ENCODE measurements at places on chromosomes 5 and 9.
A peak's percentile ranks its signal among the peaks of the same experiment; 100 is the strongest.

GRCh38 chr5:106766916-106767315 lies 903.8 kb downstream of the EFNA5 start:
- DNase-seq, result no peak

DNA sequence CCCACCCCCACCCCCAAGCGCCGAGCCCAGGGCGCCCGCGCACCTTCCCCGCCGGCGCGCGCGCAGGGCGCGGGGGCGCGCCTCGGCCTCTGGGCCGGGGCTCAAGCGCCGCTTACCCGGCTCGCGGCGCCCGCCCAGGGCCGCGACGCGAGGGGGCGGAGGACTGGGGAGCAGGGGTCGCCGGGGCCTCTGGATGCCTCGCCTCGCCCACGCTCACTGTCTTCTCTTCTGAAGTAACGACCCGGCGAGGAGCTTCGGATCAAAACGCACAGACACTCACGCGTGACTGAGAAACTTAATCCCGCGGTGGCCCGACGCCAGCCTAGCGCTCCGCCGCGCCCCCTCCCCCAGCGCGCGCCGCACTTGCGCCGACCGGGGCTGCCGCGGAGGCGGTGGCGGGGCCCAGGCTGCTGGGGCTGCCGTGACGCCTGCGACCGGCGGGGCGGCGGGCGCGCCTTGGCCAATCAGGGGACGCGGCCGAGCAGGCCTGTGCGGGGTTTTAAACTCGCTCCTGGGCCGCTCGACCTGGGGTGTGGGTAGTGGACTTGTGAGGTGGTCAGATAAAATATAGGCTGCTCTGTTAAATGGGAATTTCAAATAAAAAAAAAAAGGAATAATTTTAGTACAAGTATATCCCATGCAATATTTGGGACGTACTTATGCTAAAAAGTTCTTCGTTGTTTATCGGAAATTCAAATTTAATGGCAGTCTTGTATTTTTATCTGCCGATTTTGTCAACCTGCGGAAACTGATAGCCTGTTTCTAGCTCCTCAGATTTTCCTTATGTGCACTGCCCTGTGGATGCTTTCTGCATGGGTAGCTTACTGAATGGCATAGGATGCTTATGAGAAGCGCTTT lies at the start of gene MPDZ:
TSS of gene MPDZ (minus strand) at position 409 of the 858 bp plus-strand sequence. CDS start 29,377 bp downstream, outside the sequence.
- no peak for DNase-seq

DNA sequence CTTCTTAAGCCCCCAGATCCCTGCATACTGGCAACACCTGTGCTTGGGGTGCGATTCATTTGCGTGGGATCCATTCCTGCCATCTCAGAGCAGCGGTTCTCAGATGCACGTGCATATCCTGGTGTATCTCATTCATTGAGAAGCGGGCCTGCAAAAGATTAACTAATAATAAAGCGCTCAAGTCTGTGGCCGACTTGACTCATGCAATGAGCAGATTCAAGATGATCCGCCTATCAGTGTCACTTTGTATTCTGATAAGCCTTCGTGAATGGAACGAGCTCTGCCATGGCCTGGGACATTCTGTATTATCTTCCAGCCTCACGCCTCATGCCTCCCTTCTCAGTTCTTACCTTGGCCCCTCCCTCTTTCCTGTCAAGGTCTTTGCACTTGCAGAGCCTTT lies 22.3 kb downstream of the C1QTNF2 start:
- DNase-seq, result no peak

- DNase-seq, result no peak
Observed at GRCh38 chr5:111511831-111512374, 432 bp downstream of the STARD4 start.

- no peak for DNase-seq
Observed at GRCh38 chr9:85319936-85320656, 421.7 kb downstream of the AGTPBP1 start.

- no peak for DNase-seq
Observed at GRCh38 chr5:81283976-81284375, 17.4 kb upstream of the ZCCHC9 start.

DNA sequence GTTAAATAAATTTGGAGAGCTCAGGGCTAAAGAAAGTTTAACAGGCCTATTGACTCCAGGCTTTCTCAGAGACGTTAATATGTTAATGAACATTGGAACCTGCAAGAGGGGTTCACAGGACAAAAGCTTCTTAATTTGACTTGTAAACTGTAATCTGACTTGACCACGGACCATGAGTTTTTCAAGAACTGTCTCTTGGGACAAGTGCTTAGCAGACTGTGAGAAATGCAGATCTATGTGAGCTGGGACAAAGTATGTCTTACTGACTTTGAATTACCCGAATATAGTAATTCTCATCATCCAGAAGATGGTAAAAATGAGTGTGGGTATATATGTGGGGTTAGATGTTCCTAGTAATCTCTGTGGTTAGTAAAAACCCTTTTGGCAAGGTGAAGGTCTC lies 186.6 kb downstream of the ATP10B start:
- no peak for DNase-seq

DNA sequence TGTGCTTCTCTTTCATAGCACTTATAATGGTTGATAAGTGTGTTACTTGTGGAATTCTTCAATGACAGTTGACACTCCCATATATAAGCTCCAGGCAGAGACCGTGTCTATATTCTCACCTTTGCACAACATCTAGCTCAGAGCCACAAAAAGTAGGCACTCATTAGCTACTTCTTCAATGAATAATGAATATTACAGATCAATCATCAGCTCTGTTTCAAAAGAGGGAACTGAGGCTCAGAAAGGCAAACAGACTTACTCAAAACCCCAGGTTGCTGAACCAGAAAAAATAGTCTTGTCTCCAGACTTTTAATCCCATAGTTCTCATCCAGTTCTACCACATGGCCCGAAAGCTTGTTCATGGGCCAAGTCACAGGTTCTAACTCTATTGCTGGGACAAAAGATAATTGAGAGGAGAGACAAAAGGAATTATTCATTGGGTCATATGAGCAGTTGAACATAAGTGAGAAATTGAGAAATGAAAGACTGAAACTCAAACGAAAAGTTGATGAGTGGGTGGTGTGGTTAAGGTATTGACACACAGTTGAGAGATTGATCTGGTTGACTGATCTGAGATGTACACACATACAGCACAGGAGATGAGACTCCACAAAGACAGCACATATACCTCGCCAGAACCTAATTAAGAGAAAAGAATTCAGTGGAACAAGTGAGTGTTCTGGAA lies 381.6 kb downstream of the EFNA5 start:
- no peak for DNase-seq

DNA sequence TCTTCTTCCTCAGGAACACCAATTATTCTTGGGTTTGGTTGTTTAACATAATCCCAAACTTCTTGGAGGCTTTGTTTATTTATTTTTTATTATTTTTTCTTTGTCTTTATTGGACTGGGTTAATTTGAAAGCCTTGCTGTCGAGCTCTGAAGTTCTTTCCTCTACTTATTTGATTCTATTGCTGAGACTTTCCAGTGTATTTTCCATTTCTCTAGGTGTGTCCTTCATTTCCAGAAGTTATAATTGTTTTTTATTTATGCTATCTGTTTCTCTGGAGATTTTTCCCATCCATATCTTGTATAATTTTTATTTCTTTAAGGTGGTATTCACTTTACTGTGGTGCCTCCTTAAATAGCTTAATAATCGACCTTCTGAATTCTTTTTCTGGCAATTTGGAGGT lies 8.8 kb upstream of the RIOK2 start:
- no peak for DNase-seq

DNA sequence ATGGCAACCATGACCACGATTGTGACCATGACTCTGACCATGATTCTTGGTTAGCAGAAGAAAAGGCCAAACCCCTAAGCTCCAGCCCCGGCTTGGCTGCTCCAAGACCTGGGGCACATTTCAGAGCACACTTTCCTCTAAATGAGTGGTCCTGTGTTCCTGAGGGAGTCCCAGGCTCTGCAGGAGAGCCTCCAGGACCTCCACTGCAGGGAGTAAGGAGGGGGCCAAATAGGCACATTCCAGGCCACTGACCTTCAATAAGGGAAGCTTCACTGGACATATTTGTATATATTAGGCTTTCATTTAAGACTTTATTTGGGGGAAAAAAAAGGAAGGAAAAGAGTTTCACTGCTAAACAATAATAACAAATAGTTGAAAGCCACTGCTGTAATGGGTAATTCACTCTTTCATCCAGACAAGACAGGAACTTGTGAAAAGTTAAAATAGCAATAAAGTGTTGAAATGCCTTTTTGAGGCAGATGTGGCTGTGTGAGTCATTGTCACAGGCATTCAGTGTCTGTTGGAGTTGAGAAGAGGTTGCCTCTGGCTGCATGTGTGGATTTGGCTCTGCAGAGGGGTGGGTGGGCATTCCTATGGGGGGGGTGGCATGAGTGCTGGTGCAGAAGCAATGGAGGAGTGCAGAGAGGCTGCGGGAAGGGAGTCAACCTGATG lies 63.9 kb upstream of the TGFBR1 start:
- DNase-seq, result peak; percentile 39

DNA sequence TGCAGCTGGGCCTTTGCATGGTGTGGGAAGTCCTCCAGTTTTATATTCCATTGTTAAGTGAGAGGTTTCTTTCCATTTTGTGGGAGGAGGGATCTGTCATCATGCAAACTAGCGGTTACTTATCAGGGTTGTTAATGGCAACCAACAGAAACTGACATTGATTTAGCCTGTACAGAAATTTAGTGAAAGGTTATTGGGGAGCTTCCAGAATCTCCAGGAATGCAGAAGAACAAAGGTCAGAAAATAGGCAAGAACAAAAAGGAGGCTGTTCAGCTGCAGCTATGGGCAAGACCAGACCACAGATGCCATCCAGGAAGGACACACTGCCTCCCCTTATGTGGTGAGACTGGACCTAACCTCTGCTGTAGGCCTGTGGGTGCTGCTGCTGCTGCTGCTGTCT lies 395.8 kb downstream of the KDM4C start:
- no peak for DNase-seq

DNA sequence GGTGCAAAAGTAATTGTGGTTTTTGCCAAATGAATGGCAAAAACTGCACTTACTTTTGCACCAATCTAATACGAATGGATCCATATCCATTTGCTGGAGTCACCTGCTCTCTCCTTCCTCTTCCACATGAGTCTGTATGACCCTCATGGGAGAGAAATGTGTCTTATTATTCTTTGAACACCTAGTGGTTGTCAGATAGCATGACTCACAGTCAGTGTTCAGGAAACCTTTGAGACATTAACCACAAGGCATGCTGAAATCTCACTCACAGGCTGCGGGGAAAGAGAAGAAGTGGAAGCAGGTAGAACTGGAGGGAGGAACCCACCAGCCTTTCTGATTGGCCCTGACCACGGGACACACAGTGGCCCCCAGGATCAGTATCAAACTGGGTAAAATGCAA lies 222.8 kb upstream of the KLF4 start:
- no peak for DNase-seq

- DNase-seq, result no peak
Observed at GRCh38 chr5:38347040-38347763, 88.8 kb downstream of the EGFLAM start.

DNA sequence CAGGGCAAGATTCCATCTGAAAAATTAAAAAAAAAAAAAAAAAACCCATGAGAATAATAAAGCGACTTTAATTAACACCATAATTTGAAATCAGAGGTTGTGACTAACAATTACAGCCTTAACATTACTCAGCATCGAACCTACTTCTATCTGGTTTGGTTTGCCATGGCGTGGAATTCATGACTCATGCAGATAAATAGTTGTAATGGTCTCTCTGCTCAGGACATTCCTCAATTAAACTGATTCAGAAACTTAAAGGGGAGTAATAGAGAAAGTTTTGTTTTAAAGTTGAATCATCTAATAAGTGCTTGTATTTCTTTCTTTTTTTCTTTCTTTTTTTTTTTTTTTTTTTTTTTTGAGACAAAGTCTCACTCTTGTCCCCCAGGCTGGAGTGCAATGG lies 135.5 kb downstream of the SPATA31D1 start:
- no peak for DNase-seq

GRCh38 chr9:8718121-8718725 lies 918.6 kb upstream of the DMAC1 start:
- DNase-seq, result no peak

- no peak for DNase-seq
Observed at GRCh38 chr9:108836319-108836718, 19.5 kb downstream of the ACTL7B start.

DNA sequence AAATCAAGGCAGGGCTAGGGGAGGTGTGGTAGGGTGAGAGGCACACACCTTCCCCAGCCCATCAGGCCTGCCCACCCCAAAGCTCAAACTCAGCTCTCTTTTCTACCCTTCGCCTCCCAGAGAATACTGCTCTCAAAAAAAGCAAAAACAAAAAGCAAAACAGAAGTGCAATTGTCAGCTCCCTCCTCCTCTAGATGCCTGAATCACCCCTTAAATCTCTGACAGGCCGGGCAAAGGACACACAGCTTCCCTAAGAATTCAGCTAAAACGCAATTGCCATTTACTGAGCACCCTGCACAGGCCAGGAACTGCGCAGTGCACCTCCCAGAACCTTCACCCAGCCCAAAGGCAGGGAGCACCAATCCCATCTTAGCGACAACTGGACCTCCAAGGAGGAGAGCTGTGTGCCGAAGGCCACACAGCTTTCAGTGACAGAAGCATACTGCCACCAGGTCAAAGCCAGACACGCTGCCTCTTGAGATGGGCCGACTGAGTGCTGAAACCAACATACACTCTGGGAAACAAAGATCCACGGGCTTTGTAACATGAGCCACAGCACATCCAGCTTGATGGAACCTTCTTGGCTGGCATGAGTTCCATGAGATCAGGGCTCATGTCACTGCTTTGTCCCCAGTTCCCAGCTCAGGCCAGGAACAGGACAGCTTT lies 53.4 kb upstream of the STXBP1 start:
- no peak for DNase-seq

- DNase-seq, result no peak
Observed at GRCh38 chr9:71253011-71253410, 131.6 kb upstream of the TRPM3 start.

DNA sequence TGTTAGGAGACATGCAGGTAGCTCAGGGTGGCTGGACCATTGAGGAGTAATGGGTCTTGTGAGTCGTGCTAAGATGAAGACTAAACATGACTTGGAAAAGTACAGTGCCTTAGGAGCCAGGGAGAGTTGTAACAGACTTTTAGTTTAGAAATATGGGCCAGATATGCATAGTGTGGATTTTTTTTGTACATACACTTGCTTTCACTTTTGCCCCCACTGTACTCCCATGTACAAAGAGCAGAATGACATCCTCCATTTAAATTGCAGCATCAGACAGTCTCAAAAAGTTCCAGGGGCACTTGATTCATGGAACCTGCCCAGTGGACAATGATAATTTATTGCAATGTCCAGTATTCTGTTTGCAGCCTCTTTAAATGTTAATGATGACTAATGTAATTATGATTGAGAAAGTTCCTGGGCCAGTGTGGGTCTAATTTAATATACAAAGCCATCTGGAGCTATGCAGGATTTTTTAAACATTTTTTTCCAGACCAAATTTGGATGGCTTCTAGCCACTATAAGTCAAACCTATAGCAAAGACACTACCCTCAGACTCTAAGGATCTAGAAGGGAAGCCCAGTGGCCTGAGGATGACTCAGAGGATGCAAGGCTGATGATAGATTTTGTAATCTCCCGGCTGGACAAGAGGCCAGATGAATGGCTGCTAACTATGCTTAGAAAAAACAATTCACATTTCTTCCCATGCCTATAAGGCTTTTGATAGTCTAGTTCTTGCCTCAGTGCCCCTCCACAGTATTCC lies 80.1 kb downstream of the TRPC7 start:
- DNase-seq, result no peak

GRCh38 chr9:130018265-130018664 lies 24.7 kb downstream of the FNBP1 start:
- no peak for DNase-seq

- DNase-seq, result no peak
Observed at GRCh38 chr5:88159591-88159990, 109.1 kb downstream of the TMEM161B start.

Measured in immature natural killer cell (primary cell).